Stimulated activated CD8-positive, alpha-beta memory T cell treated with anti-CD3 and anti-CD28 coated beads, Interleukin-15, amount 100 ng/mL, for 48 hours (primary cell): ENCODE measurements at places on chromosomes 2 and 18.
A peak's percentile ranks its signal among the peaks of the same experiment; 100 is the strongest.

DNA sequence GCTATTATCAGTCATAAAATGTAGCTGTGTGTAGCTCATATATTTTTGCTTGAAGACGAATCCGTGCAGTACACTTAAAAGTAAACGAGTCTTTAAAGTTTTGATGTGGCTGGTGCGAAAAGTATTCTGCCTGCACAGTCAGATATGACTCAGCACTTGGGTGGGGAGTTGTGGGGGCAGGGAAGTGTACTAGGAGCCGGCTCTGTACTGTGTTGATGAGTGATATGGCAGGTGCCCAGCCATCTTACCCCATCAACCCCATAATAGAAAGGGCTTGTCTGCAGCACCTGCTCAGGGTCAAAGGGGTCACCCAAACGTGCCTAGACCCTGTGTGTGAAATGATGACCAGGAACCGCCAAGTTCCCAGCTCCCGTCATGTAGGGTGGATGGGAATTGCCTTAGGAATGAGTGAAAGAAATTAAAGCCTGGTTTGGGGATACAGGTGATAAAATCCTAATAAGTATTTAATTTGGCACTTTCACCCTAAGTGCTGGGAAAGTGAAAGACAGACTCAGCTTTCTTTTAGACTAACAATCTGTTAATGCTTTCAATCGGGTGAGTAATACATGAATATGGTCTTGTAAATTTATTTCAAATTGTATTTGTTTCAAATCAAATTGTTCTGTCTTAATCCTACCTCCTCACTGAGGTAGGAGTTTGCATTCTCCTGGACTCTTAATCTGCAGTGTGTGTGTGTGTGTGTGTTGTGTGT lies 48.0 kb downstream of the BCL2L11 start:
- DNase-seq = peak; percentile 56

DNA sequence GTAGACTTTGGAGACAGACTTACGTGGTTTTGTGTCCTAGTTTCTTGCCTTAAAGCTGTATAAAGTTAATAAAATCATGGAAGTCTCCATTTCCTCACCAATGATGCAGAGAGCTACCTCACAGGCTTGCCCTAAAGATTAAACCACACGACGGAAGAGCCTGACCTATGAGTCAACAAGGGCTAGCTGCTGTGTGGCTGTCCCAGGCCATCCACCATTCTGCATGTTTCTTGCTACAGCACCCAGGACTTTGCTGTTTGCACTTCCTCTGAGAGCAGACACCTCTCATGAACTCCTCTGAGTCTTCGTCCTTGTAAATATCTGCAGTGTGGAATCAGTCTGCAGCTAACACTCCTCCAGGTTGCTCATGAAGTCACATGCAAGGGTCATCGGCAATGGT lies 160.0 kb upstream of the TRIB2 start:
- no peak for DNase-seq

DNA sequence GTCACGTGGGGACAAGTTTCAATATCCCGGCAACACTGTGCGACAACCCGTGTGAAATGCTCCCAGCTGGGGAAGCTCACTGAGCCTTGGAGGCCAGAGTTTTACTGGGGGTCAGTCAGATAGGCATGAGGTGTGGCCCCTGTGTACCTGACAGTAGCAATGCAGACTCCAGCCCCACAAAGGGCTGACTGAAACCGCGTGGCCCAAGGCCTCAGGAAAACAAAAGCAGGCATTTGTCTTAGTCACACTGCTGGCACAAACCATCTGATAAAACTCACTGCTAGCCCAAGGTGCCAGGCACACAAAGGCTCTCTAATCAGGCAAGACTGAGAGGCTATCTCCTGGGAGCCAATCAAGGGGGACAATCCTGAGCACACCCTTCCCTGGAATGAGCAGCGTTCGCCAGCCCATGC lies 786.6 kb upstream of the RAB6C start:
- no peak for DNase-seq

- DNase-seq = no peak
Measured at GRCh38 chr18:58580078-58580477, 48.8 kb downstream of the ALPK2 start.

DNA sequence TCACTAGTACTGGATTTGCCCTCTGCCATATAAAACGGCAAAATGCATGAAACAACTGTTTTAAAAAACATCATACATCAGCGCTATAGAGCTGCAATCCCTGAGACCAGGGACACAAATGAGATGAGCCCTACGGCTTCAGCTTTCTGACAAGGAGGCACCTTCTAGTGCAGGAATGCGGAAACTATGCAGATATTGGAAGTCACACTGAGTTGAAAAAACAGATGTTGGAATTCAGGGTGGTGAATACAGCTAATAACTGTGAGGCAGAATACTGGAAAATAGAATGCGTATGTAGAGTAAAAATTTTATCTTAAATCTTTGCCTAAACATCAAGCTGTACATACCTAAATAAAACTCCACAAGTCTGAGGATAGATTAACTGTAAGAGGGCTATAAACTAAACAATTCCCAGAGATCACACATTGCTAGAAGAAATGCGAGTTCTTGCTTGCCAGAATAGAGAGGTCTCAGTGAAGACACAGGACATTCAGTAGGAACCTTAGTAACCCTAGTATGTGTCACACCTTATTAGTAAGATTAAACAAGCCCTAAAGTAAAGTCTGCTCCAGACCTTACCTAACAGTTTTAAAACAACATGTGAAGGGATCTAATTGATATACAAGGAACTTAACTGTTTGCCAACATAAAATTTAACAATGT lies 541.4 kb upstream of the DDX18 start:
- no peak for DNase-seq

- DNase-seq = no peak
Measured at GRCh38 chr18:27787547-27787946, 389.4 kb downstream of the CDH2 start.

- no peak for DNase-seq
Measured at GRCh38 chr2:120383631-120384340, 37.9 kb downstream of the INHBB start.

DNA sequence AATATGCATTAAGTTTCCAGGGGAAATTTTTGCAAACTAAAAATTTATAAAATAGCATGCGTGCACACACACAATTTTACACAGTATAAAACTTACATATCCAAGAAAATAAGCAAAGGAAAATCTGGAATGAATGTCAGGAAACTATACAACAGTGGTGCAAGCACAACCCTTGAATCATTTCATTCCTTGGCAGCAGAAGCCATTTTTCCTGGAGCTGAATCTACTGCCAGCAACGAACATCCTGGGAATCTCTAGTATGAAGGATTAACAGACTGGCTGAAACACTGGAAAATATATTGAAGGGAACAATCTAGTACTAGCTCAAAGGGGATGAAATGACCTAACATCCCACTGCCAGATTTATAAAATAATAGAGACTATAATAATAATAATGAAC lies 235.3 kb downstream of the DYM start:
- DNase-seq = no peak

GRCh38 chr2:157228946-157229345 lies 28.6 kb upstream of the GALNT5 start:
- DNase-seq = no peak

DNA sequence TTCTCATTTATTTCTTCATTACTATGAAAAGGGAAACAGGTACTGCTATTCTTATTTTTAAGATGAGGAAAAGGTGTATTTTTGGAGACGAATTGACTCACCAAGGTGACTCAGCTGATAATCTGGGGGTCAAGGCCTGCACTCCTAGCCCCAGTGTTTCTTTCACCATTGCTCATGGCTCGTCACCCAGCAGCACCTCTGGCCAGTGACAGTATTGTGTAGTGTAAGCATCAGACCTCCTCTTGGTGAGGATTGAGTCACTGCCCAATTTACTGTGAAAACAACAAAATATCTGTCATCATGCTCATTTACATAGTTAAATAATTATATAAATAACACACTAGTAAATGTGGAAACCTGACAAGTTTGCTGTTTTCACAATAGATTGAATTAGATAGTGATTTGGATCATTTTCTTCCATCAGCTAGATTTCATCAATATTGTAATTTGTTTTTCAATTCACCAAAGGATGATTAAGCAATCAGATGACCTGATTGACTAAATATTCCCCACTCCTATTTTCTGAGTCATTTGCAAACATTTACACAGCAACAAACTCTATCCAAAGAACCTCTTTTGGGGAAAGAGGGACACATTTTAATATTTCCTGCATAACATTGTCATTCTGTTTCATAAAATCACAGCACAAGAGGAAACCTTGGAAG lies 492.8 kb upstream of the RAB12 start:
- no peak for DNase-seq

GRCh38 chr18:11467611-11468010 lies 141.8 kb upstream of the SLC35G4 start:
- DNase-seq = no peak

- DNase-seq = no peak
Measured at GRCh38 chr2:61044636-61045035, 21.0 kb upstream of the SANBR start.

- DNase-seq = no peak
Measured at GRCh38 chr2:131148426-131148825, 43.3 kb downstream of the PLEKHB2 start.

DNA sequence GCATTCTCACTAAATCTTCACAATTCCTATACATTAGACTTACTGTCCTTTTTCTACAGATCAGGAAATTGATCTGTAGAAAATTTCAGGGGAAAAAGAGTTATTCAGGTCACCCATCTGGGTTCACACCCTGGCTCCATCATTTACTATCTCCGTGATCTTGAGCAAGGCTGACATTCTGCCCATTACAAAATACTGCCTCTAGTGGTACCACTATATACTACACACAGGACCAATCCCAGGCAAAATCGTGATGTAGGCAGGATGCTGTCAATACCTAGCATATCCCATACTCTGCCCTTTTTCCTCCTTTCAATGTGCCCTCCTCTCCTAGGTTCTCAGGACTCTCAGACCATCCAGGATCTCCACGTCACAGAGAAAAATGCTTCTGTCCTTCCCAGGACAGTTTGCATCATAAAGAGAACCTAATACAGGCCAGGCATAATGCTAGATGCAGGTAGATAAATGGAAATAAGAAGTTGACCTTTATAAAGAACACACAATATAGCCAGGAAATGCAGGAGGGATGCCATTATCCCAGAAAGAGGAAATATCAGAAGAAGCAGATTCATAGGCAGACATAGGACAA lies 101.9 kb downstream of the CDH20 start:
- DNase-seq = no peak

DNA sequence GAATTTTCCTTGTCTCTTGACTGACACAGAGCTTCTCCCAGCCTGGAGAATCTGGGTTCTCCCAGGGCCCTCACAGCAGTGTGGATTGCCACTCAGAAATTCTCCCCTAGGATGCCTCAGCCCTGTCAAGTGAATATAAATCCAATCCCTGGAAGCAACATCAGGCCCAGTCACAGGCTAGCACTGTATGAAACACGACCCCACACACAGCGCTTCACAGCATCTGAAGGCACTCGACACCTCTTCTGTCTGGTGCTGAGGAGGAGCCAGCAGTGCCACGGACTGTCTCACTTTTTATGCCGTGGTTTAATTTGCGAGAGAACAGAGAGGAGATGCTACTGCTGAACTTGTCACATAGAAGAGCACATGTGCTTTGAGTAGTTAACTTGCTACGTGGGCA lies 164.5 kb downstream of the NAPG start:
- no peak for DNase-seq

DNA sequence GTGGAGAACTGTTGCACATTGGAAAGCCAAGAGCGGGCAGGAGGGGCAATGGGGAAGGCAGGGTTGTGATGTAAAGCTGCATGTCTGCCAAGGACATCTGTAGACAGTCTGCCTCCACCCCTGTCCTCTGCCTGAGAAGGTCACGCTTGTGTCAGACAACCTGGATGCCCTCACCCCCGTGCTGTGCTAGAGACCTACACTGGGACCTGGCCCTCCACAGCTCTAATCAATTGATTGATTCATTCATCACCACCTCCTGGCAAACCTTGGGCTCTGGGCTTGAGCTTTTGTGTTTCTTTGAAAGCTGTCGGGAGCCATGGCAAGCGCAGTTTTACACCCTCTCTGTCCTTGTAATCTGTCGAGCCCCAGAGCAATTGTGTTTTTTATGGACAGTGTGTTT lies 41.1 kb downstream of the MARCO start:
- DNase-seq = no peak

DNA sequence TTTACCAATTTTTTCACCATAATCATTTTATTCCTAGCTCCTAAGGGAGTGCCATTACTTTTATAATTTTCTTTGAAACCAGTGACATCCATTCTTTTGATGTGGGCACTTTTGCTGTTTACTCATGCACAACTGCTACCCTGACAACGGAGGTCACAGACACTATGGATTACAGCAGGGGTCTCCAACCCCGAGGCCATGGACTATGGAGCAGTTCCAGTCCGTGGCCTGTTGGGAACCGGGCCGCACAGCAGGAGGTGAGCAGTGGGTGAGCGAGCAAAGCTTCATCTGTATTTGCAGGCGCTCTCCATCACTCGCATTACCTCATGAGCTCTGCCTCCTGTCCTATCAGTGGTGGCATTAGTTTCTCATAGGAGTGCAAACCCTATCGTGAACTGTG lies 34.6 kb downstream of the PRPF40A start:
- no peak for DNase-seq

DNA sequence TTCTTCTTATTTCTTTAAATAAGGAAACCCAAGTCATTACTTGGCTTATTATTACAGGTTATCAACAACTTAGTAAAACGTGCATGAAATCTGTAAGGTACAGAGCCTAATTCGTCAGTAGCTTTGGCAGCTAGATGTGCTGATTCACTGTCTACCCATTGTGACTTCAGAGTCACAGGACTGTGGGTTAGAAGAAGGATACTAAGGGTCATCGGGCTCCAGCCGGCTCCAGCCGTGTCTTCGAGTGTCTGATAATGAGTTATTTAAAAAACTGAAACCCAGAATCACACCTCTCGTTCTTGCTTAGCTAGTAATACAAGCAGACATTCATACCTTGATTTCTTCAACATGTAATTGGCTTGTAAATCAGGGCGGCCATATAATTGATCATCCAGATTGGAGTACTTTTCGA lies 170.5 kb downstream of the FMNL2 start:
- no peak for DNase-seq

DNA sequence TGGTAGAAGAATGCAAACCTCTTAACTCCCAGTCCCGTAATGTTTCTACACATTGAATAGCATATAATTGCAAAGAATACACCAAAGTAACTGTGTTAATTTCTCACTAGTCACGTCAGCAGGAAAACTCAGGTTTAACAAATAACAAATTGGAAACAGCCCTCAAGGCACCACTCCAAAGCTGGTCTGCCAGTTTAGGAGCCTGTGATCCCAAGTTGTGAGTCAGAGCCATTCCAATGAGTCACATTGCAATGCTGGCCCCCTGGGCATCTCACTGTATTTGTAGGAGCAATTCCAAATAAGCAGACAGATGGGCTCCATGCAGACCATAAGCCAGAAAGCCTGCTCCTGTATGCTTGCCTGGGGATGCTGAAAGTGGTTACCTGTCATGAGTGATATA lies 143.2 kb upstream of the SETBP1 start:
- no peak for DNase-seq

GRCh38 chr2:42787424-42787787 lies 5.0 kb downstream of the HAAO start:
- DNase-seq = no peak

GRCh38 chr2:10906926-10907625 lies 4.7 kb upstream of the KCNF1 start:
- DNase-seq = no peak

GRCh38 chr2:4420032-4420431 lies 716.7 kb downstream of the DCDC2C start:
- DNase-seq = no peak

- no peak for DNase-seq
Measured at GRCh38 chr2:178843697-178844096, 36.5 kb upstream of the TTN start.

GRCh38 chr2:30400151-30400954 lies 46.7 kb upstream of the LCLAT1 start:
- no peak for DNase-seq

- no peak for DNase-seq
Measured at GRCh38 chr2:49569176-49569575, 414.9 kb upstream of the FSHR start.
